Prostate gland (tissue), 2 donors: ENCODE measurements at places on chromosomes 5 and 9.

DNA sequence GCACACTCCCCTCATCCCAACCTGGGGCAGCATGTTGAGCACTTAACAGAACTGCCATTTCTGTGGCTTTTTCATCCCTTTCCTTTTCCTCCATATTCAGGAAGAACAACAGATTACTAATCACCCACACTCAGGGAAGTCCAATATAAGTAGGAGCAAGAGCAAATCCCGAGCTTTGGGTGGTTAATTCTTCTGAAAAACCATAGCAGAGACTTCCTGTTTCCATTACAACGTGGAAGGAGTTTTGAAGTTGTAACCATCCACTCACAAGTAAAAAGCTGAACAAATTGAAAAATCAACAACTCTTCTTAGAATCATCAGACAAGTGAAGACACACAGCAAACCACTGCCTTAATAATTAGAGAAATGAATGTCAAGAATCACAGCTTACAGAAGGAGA, 8.2 kb downstream of the CTSL start:
- no peaks in the 10 kb centered on the region for H3K4me1 ChIP-seq
- no peak overlapping the region for H3K4me3 ChIP-seq
- DNase-seq, result no peak
- no peak overlapping the region for H3K27ac ChIP-seq
- H3K36me3 ChIP-seq, result no peaks in the 10 kb centered on the region

DNA sequence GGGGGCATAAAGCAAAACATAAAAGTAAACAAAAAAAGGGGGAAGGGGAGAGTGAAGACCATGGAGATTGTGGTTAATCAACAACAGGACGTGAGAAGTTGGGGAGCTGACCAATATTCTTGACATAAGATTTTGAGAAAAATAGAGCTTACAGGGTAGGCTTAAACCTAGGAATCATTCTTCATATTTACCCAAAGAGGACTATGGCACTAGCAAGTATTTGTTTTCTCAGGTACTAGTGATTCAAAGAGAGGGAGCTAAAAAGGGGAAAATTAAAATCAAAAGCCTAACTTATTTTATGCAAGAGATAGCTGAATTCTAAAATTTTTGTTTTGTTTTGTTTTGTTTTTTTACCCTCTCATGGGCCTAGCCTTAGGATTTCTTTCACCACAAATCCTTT, 427.5 kb downstream of the PIK3R1 start:
- H3K36me3 ChIP-seq, result no peaks in the 10 kb centered on the region
- no peak overlapping the region for H3K4me3 ChIP-seq
- no peak for DNase-seq
- no peaks in the 10 kb centered on the region for H3K27me3 ChIP-seq
- H3K27ac ChIP-seq, result no peak overlapping the region

DNA sequence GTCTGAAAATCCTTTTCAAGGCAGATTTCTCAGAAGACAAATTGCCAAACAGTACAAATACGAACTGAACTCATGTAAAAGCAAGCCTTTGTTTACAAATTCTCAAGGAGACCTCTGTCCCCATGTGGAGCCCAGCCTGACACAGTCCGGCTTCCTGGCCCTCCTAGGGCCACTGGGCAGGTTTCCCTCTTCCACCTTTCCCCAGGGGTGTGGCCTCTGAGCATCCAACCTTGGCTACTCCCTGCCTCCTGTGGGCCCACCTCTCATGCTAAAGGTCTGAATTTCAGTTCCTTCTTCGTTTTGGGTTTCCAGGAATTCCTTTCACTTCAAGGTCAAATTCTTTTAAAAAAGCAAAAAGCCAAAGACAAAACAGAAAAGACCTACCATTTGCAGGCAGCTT, 10.1 kb downstream of the DAP start:
- no peaks in the 10 kb centered on the region for H3K27me3 ChIP-seq
- no peak overlapping the region for H3K27ac ChIP-seq
- H3K4me1 ChIP-seq, result peaks cover 3% of the 10 kb centered on the region
- no peak overlapping the region for H3K4me3 ChIP-seq
- no peaks in the 10 kb centered on the region for H3K36me3 ChIP-seq
- no peak for DNase-seq

DNA sequence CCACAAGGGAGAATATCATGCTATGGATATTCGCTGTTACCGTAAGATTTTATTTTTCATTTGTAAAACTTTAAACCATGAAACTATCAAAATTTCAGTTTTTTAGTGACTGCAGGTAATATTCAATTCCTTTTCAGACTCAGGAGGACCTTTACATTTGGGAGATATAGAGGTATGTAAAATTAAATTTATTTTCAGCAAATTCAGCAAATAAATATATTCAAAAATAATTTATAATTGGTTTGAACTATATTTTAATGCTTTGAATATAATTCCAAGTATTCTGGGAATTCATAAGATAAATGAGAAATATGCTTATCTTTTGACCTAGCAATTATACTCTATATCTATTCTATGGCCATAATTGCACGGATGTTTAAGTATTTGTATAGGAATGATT, 7.6 kb downstream of the RFESD start:
- H3K36me3 ChIP-seq, result no peaks in the 10 kb centered on the region
- no peak overlapping the region for H3K27ac ChIP-seq
- DNase-seq, result no peak
- H3K27me3 ChIP-seq, result no peaks in the 10 kb centered on the region
- H3K4me1 ChIP-seq, result no peaks in the 10 kb centered on the region

- no peak overlapping the region for H3K27ac ChIP-seq
- H3K4me1 ChIP-seq, result no peaks in the 10 kb centered on the region
- no peak overlapping the region for H3K4me3 ChIP-seq
Measured at GRCh38 chr5:137156180-137156579, 342.9 kb downstream of the SPOCK1 start.

GRCh38 chr9:114989600-114990410, 59.4 kb upstream of the TNFSF8 start:
- no peaks in the 10 kb centered on the region for H3K36me3 ChIP-seq
- no peaks in the 10 kb centered on the region for H3K4me1 ChIP-seq
- peaks cover 6% of the 10 kb centered on the region for H3K27me3 ChIP-seq
- H3K4me3 ChIP-seq, result no peak overlapping the region
- H3K27ac ChIP-seq, result no peak overlapping the region

DNA sequence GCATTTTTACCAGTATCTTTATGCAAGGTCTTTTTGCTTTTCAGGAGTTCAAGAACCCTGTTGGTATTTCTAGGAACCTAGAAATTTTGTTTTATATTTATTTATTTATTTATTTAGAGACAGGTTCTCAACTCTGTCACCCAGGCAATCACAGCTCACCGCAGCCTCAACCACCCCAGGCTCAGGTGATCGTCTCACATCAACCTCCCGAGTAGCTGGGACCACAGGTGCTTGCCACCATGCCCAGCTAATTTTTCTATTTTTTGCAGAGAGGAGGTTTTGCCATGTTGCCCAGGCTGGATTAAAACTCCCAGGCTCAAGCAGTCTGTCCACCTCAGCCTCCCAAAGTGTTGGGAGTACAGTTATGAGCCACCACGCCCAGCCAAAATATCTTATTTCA, 32.9 kb downstream of the LHX6 start:
- no peak for DNase-seq
- no peak overlapping the region for H3K27ac ChIP-seq
- H3K4me3 ChIP-seq, result no peak overlapping the region
- no peaks in the 10 kb centered on the region for H3K36me3 ChIP-seq
- H3K27me3 ChIP-seq, result no peaks in the 10 kb centered on the region
- no peaks in the 10 kb centered on the region for H3K4me1 ChIP-seq

- H3K4me1 ChIP-seq, result no peaks in the 10 kb centered on the region
- no peaks in the 10 kb centered on the region for H3K36me3 ChIP-seq
- H3K27me3 ChIP-seq, result no peaks in the 10 kb centered on the region
Measured at GRCh38 chr9:26682796-26683496, 209.7 kb downstream of the CAAP1 start.

DNA sequence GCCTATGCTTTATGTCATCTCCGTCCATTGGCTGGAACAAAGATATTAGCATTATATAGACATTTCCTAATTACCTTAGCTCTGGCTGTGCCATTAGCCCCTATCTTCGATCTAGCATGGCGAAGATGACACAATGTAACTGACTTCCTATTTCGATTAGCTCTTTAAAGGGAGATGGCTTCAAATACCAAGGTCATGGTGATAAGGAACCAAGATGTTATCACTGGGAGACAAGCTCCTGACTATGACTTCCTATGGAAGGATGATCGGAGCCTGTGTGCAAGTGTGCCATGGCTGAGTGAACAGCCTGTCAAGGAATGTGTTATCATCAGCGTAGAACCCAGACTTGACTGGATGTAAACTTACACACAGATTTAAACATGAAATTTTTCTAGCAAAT, 602.1 kb downstream of the PSAT1 start:
- H3K4me3 ChIP-seq, result no peak overlapping the region
- no peaks in the 10 kb centered on the region for H3K36me3 ChIP-seq
- H3K27ac ChIP-seq, result no peak overlapping the region
- no peaks in the 10 kb centered on the region for H3K4me1 ChIP-seq
- H3K27me3 ChIP-seq, result no peaks in the 10 kb centered on the region

GRCh38 chr5:1883120-1883924, 597 bp upstream of the IRX4 start:
- H3K4me3 ChIP-seq, result peak overlapping the region; percentile 40
- no peak for DNase-seq
- peak overlapping the region; percentile 75 for H3K27ac ChIP-seq
- no peaks in the 10 kb centered on the region for H3K36me3 ChIP-seq
- peaks cover 10% of the 10 kb centered on the region for H3K4me1 ChIP-seq

DNA sequence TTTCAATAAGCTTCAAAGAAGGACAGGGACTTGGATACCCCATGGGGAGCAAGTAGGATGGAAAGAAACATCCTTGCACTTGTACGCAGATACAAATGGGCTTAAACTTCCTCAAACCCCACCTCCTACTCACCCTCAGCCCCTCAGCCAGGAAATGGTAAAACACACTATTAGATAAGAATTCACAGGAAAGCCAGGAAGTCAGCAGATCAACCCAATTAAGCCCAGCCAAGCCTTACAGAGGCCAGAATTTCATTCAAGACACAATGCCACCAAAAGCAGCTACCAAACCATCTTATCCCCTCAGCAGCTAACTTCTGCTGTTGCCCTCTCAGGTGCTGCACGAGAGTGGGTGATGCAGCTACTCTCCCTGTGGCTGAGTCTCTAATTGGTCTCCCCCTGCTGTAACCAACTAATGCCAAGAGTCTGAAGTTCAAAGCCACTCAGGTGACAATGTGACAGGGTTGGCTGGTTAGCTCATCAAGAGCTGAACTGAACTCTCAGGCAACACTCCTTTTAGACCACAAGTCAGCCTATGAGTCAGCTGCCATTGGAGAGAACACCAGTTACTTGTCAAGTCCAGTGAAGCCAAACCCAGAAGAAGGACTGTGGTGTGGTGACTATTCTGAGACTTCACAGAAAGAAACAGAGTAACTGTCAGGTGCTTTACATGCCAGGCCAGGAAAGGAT, 201.9 kb downstream of the ZNF608 start:
- H3K27me3 ChIP-seq, result no peaks in the 10 kb centered on the region
- no peaks in the 10 kb centered on the region for H3K36me3 ChIP-seq
- H3K27ac ChIP-seq, result no peak overlapping the region
- H3K4me3 ChIP-seq, result no peak overlapping the region

DNA sequence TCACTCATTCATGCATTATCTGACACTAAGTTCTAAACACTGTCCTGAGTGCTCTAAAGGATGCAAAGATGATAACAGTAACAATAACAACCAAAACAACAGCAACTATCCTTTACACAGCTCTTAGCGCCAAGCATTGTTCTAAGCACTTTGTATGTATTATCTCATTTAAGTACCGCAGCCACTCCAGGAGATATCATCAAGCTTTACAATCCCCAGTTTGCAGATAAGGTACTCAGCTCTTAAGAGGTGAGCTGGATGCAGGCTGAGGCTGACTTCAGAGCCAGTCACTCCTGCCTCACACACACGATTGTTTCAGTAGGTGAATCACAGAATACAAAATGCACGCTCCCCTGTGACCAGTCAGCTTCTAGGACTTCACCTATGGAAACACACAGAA, 141.8 kb downstream of the PAX5 start:
- no peak overlapping the region for H3K27ac ChIP-seq
- no peaks in the 10 kb centered on the region for H3K36me3 ChIP-seq
- H3K27me3 ChIP-seq, result peaks cover 2% of the 10 kb centered on the region
- H3K4me1 ChIP-seq, result no peaks in the 10 kb centered on the region
- H3K4me3 ChIP-seq, result no peak overlapping the region
- DNase-seq, result no peak

GRCh38 chr5:146699138-146699537, 179.4 kb downstream of the PPP2R2B start:
- H3K4me3 ChIP-seq, result no peak overlapping the region
- DNase-seq, result no peak
- H3K27me3 ChIP-seq, result no peaks in the 10 kb centered on the region

DNA sequence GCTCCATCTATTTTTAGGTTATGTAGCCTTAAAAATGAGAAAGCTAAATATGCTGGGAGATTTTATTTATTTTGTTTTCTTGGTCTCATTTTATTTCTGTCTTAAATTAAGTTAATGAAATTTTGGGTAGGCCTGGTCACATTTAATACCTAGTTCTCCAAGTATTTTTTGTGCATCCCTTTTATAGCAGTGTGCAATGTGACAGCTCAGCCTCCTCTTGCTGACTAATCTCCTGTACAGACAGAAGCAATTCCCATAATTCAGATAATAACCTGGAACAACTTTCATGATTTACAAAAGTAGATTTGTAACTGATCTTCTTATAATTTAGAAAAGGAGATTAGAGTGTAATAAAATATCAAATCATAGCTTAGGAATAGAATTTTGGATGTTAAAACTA, 403.9 kb downstream of the ADGRV1 start:
- no peak overlapping the region for H3K27ac ChIP-seq
- no peaks in the 10 kb centered on the region for H3K4me1 ChIP-seq
- no peaks in the 10 kb centered on the region for H3K27me3 ChIP-seq
- no peak overlapping the region for H3K4me3 ChIP-seq
- DNase-seq, result no peak

DNA sequence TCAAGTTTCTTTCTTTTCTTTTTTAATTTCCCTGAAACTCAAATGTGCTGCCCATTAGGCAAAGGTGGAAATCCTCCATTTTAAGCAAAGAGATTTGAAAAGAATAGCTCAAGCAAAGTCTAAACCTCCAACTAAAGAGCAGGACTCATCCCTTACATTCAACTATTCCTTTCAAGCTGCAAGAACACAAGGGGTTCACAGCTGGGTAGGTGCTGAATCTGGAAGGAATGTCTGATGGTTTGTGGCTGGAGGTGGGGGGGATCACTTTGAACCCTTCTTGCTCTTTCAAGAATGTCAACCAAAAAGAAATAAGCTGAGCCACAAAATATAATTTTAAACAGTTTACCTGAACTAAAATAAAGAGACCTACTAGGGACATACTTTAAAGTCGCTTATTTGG, 375.7 kb upstream of the CDH10 start:
- H3K27ac ChIP-seq, result no peak overlapping the region
- no peaks in the 10 kb centered on the region for H3K27me3 ChIP-seq
- no peaks in the 10 kb centered on the region for H3K36me3 ChIP-seq
- no peak for DNase-seq
- H3K4me1 ChIP-seq, result no peaks in the 10 kb centered on the region
- no peak overlapping the region for H3K4me3 ChIP-seq

DNA sequence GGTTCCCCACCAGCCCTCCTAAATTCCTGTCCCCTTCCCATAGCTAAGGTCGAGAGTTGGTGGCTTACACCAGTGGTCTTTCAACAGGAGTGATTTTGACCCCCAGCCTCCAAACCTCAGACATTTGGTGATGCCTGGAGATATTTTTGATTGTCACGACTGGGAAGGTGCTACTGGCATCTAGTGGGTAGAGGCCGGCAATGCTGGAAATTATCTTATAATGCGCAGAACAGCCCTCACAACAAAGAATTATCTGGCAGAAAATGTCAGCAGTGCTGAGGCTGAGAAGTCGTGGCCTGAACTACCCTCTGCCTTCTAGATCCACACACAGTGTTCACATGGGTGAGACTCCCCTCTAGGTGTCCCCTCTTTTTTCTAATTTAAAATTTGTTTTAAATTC, 69.6 kb downstream of the IL31RA start:
- H3K4me3 ChIP-seq, result peak overlapping the region; percentile 6
- H3K36me3 ChIP-seq, result no peaks in the 10 kb centered on the region
- no peaks in the 10 kb centered on the region for H3K4me1 ChIP-seq
- DNase-seq, result no peak
- peak overlapping the region; percentile 80 for H3K27ac ChIP-seq
